Right cardiac atrium (tissue), 5 donors: ENCODE measurements at places on chromosomes 2 and 18.

- DNase-seq = peak; percentile 52
These were observed 19.5 kb upstream of the CXXC1 start for GRCh38 chr18:50306944-50307343.

GRCh38 chr18:37272226-37272625 lies 293.4 kb downstream of the CELF4 start:
- DNase-seq = no peak

- DNase-seq = no peak
These were observed 191.5 kb upstream of the NETO1 start for GRCh38 chr18:73059280-73059679.

DNA sequence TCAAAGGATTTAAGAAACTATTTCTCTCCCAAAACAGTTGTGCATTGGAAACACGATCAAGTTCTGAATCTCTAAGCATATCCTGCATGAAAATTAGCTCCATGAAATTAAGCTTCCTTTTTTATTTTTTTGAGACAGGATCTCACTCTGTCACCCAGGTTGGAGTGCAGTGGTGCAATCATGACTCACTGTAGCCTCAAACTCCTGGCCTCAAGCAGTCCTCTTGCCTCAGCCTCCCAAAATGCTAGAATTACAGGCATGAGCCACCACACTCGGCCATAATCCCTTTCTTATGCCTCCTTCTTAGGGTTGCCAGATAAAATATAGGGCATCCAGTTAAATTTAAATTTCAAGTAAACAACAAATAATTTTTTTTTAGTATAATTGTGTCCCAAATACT lies 124.4 kb downstream of the ARL4C start:
- no peak for DNase-seq

GRCh38 chr2:218876562-218877219 lies 4.0 kb upstream of the WNT10A start:
- DNase-seq = peak; percentile 61

DNA sequence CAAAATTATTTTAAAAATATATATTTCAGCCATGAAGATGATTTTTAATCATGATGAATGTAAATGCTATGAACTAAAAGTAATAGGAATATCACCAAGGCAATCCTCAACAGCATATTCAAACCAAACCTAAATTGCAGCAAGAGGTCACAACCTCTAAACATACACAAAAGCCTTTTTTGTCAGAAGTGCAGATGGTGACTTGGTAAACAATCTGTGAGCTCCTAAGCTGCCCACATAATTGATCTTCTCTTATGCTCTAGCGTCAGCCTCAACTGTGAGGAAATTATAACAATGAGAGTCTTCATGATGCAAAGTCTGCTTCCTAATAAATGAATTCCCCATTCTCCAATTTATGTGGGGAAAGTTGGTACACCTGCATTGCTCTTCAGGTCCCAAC lies 113.2 kb downstream of the TSN start:
- DNase-seq = no peak
